ENCODE measurements at places on chromosomes 3 and 15.

- DNase-seq: no peak
Measured at GRCh38 chr3:167918008-167918596, 177.6 kb downstream of the GOLIM4 start.

- no peak for DNase-seq
Measured at GRCh38 chr3:191343115-191343514, 12.8 kb upstream of the UTS2B start.

DNA sequence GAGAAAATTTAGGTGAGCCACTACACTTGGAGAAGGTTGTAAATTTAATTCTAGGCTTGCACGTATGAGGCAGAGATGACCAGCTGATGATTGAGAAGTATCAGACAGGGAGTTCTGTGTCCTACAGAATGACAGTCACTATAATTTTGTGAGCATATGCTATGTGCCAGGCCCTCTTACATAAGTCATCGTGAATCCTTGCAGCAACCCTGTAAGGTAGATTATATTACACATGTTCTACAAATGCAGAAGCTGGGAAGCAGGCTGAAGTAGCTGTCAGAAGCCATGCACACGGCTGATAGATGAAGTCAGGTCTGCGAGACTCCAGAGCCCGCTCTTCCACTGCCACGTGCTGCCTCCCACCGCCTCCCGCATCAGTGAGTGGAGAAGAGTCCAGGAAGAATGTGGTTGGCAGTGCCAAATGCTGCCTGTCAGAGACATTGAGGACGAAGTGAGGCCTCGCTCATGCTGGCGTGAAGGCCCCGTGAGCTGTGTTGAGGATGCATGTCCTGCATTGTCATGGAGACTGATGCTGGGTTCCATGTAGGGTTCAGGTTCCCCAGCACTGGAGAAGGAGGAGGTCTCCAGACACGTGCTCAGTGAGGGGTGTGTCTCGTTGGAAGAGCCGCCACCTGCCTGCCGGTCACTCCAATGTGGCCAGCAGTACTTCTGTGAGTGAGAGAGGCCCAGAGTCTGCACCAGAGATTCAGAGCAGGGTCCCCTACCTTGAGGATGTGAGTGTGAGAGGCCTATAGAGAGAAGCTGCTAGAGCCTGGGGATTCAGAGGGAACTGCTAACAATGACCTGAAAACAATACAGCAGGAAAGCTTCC lies 123.3 kb upstream of the PLXNA1 start:
- DNase-seq: no peak

DNA sequence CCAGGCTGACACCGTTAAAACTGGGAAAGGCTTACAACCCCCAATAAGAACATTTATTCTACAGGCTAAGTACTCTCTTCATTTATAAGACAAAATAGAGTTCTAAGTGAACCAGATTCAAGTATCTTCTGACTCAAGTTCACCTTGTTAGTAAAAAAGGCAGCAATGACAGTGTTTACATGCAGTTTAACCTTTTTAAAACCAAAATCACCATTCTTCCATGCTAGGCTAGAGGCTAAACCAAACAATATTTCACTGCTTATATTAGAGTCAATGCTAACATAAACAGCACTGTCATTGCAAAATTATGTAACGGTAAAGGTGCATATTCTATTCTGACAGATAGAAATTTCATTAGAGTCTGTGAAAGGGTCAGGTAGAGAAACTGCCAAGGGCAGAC lies 118.0 kb downstream of the FBN1 start:
- DNase-seq: no peak

- peak; percentile 42 for DNase-seq
Measured at GRCh38 chr3:72152551-72153476, 367.9 kb upstream of the PROK2 start.

DNA sequence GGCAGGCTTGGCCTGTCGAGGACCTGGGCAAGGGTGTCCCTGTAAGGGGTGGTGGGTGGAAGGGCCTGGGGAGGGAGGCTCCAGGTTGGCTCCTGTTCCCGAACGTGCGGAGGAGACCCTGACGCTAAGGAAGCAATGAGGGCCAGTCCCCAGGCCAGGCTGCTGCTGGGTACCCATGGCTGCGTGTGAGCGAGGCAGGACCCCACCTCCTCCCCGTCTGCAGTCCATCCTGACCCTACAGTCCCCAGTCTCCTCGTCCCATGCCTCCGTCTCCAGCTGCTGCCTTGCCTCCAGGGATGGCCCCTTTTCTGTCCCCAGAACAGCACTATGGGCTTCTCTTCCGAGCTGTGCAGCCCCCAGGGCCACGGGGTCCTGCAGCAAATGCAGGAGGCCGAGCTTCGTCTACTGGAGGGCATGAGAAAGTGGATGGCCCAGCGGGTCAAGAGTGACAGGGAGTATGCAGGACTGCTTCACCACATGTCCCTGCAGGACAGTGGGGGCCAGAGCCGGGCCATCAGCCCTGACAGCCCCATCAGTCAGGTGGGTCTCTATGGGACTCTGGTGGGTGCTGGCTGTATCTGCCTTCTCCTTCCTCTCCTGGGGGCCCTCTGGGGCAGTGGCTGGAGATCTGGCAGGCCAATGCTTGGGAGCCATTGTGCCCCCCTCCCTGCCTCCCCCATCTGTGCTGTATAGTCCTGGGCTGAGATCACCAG lies 571 bp downstream of the FES start:
- DNase-seq: no peak

- no peak for DNase-seq
Measured at GRCh38 chr3:76377074-76377473, 591.7 kb upstream of the ZNF717 start.

DNA sequence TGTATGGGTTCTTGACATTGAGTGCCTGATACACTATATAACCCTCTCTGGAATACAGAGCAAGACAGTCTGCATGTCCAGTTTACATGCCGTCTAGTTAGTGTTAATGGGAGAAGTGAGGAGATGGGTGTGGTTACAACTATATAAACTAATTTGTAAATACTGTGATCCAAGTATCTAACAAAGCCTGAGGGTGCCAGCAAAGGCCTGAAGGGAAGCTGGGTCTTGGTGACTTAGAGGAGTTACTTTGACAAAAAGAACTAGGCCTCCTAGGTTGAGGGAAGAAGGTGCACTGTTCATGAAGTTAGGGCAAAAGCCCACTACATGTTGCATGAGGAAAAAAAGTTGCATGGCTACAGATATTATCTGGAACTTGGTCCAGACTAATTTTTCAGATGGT lies 2.3 kb downstream of the NSUN3 start:
- no peak for DNase-seq

DNA sequence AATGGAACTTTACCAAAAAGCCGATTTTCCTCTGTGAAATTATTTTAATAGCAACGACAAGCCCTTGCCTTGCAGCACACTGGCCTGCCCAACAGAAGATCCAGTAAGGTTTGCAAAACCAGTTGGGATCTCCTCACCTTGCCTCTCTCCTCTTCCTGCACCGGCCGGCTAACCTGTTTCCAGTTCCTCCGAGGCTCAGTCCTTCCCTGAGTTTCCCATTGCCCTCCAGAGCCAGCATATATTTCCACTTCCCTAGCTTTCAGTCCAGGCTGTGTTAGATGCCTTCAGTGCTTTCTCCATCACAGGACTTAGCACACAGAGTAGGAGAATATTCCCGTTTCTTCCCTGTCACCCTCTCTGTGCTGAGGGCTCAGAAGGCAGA lies 60.3 kb downstream of the NOX5 start:
- peak; percentile 33 for DNase-seq

DNA sequence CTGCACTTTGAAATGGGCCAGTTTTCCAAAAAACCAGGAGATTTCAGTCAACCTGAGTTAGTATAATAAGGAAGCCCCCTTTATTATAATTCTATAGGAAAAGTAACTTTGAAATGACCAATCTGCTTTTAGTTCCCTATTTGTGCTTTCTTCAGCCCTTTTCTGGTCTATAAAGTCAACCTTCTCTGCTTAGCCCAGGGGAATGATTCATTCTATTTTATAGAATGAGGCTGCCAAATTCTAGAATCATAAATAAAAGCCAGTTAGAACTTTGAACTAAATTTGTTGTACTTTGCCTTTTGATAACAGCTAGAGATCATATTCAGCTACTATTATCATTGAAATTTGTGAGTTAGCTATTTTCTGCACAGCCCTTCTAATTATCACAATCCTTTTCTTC lies 24.7 kb downstream of the CIP2A start:
- DNase-seq: no peak

- peak; percentile 61 for DNase-seq
Measured at GRCh38 chr15:67839499-67839928, 331 bp downstream of the RNU6-1 start.

- no peak for DNase-seq
Measured at GRCh38 chr3:143771258-143771657, 77.0 kb downstream of the SLC9A9 start.

- no peak for DNase-seq
Measured at GRCh38 chr3:196162679-196163078, 48.5 kb downstream of the ZDHHC19 start.

DNA sequence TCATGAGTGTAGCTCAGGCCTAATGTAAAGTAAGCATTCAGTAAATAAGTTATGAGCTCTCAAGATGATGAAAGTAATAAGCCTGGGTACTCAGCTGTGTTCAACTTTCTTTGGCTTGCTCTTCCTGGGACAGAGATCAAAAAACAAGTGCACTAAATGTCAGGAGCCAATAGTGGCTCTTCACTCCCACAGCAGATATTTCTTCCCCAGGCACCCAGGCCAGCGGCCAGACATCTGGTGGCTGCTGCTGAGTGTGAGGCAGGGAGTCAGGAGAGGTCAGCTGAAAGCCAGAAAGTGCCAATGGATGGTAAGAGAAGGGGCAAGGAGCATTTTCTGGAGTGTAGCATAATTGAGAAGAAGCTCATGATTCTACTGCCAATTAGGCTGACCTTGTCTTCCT lies 18.2 kb upstream of the ITGA11 start:
- no peak for DNase-seq

GRCh38 chr3:53675942-53676341 lies 170.3 kb downstream of the CHDH start:
- no peak for DNase-seq

DNA sequence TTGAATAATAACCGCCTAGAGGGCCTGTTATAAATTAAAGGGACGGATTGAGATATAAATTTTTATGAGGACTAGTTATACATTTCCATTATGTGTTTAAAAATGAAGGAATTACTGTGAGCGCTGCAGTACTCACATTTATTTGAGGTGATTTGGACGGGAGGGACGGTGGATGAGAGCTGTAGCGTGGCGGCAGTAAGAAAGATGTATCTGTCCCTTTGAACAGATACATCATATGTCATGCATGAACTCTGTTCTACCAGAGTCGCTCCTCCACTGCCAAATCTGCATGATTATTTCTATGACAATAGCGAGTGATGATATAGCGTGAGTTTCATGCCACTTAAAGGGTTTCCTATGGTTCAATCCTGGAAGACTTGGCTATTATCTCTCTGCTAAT lies 538.8 kb downstream of the MCTP2 start:
- no peak for DNase-seq

GRCh38 chr15:61018083-61018482 lies 211.0 kb downstream of the RORA start:
- DNase-seq: no peak

- no peak for DNase-seq
Measured at GRCh38 chr15:90683876-90684275, 33.3 kb upstream of the BLM start.

- no peak for DNase-seq
Measured at GRCh38 chr15:48596841-48597240, 48.7 kb downstream of the FBN1 start.

- no peak for DNase-seq
Measured at GRCh38 chr15:87477737-87478686, 778.5 kb downstream of the NTRK3 start.

GRCh38 chr3:187802928-187803259 lies 57.6 kb upstream of the BCL6 start:
- no peak for DNase-seq

- no peak for DNase-seq
Measured at GRCh38 chr15:55515491-55515890, 7.5 kb upstream of the DNAAF4 start.

- DNase-seq: no peak
Measured at GRCh38 chr15:84766461-84767035, 18.2 kb downstream of the ZNF592 start.

DNA sequence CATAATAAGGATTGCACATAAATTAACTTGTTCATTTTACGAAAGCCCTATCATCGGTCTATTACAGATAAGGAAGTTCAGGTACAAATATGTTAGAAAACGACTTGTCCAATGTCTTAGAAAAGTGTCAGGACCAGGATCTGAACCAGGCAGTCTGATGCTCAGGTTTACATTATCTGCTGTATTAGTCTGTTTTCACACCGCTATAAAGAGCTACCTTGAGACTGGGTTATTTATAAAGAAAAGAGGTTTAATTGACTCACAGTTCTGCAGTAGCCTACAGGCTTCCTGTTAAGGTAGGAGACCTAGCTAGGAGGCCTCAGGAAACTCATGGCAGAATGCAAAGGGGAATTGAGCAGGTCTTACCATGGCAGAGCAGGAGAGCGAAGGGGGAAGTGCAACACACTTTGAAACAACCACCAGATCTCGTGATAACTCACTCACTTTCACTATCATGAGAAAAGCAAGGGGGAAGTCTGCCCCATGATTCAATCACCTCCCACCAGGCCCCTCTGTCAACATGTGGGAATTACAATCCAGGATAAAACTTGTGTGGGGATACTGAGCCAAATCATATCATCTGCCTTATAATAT lies 45.8 kb upstream of the GOLIM4 start:
- DNase-seq: no peak

GRCh38 chr3:11455956-11456355 lies 183.8 kb downstream of the ATG7 start:
- DNase-seq: no peak

- no peak for DNase-seq
Measured at GRCh38 chr3:194886836-194887235, 201.2 kb downstream of the FAM43A start.

DNA sequence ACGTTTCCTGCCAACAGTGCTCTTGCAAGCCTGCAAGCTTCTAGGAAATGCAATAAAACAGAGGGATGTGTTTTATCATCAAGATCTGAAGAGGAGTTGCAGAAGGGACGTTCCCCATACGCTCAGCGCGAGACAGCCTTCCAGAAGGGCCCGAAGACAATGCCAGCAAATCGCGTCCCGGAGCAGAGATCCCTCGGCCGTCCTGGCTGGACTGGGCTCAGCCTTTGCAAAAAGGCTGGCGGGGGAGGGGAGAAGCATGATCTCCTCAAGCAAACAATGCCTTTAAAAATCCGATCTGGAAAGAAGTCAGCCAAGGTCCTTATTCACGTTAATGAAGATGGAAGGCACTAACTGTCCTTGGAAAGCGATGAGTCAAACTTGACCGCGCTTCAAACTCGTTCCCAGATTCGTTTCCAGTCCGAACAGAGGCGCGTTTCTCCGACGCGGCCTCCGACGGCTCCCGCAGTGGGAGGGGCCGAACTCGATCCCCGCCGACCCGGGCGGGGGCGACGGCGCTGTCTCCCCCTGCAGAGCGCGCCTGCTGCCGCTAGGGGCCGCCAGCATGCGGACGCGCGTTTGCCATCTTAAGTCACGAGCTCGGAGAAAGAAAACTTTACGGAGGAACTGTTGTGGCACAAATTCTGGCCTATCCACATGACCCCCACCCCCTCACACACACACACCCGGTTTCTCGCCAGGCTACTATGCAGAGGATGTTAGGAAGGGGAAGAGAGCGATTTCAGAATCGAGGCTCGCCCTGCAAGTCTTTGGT lies 5.5 kb downstream of the BCL6 start:
- peak; percentile 43 for DNase-seq
